SJSA1 (cell line): ENCODE measurements at places on chromosomes 4 and X. TPM values are rescaled to one million over a fixed set of nuclear protein-coding genes. Genes with fewer than 3 reads are reported as not detected.
A peak's percentile ranks its signal among the peaks of the same experiment; 100 is the strongest.

The POF1B gene
- not detected in 2 replicates for total RNA-seq

DNA sequence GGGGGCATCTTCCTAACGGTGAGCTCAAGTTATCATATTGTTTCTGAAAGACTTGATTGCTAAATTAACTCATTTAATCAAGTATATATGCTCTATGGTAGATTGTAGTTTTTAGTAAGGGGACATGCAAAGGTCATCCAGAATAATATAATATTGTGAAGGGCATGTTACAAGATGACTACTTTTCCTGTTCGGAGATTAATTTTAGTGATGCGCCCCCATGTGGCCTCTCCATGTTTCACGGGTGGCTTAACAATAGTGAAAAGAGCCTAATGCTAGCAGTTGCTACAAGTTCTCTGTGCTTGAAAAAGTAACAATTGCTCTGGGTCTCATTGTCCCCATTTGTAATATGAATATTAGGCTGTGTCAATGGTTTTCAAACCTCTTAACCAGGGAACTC, 12.2 kb downstream of the SMPX start:
- H3K4me3 ChIP-seq, result no peak overlapping the region
- DNase-seq, result peak; percentile 1

DNA sequence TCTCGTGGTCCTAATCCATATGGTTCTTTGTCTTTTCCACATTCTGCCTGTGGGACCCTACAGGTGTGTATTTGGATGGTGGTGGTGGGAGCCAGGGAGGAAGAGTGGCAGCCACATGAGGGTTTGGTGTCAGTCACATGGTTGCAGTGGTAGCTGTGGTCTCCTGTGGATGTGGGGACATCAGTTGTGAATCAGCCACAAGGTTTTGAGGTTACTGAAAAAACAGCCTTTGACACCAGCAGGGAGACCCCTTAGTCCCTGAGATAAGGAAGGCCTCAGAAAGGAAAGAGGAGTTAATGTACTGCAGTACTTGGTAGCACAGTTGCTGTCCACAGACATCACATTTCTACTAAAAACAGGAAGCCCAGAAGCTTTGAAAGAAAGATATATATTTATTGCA, 15.8 kb upstream of the GAGE10 start:
- no peaks in the 10 kb centered on the region for H3K36me3 ChIP-seq
- no peaks in the 10 kb centered on the region for H3K27me3 ChIP-seq
- H3K4me3 ChIP-seq, result no peak overlapping the region
- H3K4me1 ChIP-seq, result no peaks in the 10 kb centered on the region
- DNase-seq, result no peak
- H3K27ac ChIP-seq, result no peak overlapping the region

DNA sequence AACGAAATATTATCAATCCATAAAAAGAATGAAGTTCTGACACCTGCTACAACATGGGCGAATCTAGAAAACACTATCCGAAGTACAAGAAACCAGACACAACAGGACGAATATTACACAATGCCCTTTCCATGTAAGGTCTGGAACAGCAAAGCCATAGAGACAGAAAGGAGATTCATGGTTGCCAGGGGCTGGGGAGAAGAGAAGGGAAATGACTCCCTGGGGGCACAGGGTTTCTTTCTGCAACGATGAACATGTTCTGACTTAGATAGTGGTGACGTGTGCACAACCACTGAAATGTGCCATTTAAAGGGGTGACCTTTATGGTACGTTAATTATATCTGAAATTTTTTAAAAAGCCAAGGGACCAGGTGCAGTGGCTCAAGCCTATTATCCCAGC, 28.3 kb downstream of the GPR143 start:
- H3K27me3 ChIP-seq, result no peaks in the 10 kb centered on the region
- no peaks in the 10 kb centered on the region for H3K4me1 ChIP-seq
- no peak for DNase-seq
- H3K4me3 ChIP-seq, result no peak overlapping the region
- no peak overlapping the region for H3K27ac ChIP-seq

DNA sequence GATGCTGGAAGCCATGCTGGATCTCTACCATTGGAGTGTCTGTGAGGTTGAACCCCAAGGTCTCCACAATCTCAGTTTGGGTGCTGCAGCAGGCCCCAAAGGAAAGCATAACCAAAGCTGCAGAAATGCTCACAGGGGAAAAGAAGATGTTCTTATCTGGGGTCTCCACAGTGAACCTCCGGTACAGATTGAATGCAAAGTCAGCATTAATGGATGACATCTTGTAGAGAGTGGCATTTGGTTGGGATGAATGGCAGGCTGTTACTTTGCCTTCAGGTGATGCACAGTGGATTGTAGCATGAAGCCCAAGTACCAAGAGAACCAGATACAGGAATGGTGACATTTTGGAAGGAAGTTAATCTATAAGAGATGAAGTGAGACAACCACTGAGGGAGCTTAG, 1.8 kb downstream of the SERPINA7 start:
- H3K4me3 ChIP-seq, result no peak overlapping the region
- no peak for DNase-seq
- H3K4me1 ChIP-seq, result no peaks in the 10 kb centered on the region
- no peaks in the 10 kb centered on the region for H3K27me3 ChIP-seq

The POU4F2 gene
- total RNA-seq, result not detected in 2 replicates

GRCh38 chr4:1593881-1594345, 90.2 kb downstream of the FAM53A start:
- H3K27ac ChIP-seq, result no peak overlapping the region
- no peak for DNase-seq
- no peaks in the 10 kb centered on the region for H3K36me3 ChIP-seq
- H3K27me3 ChIP-seq, result no peaks in the 10 kb centered on the region
- no peaks in the 10 kb centered on the region for H3K4me1 ChIP-seq

- no peak for DNase-seq
- no peaks in the 10 kb centered on the region for H3K27me3 ChIP-seq
- H3K4me1 ChIP-seq, result no peaks in the 10 kb centered on the region
- H3K36me3 ChIP-seq, result no peaks in the 10 kb centered on the region
- no peak overlapping the region for H3K27ac ChIP-seq
- H3K4me3 ChIP-seq, result no peak overlapping the region
Measured at GRCh38 chr4:65391382-65391781, 278.9 kb downstream of the EPHA5 start.

The SSX5 gene
- not detected in 2 replicates for total RNA-seq

The PAGE4 gene
- not detected in 2 replicates for total RNA-seq

DNA sequence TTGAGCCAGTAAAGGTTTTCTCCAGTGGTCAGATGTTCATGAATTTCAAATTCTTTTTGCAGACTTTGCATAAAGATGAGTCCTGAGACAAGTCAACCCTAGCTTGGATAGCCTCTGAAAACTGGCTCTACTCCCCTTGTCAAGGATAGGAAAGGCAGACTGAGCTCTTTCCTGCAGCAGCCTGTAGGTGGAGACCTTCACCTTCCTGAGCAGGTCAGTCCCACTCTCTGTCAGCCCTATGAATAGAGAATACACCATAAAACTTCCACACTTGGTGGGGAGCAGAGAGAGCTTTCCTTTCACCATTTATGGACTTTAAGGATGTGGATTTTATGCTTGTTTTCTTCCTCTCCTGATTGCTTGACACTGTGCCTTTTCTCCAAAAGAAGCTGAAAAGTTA, 41.9 kb downstream of the PCDH19 start:
- no peak for DNase-seq
- no peaks in the 10 kb centered on the region for H3K27me3 ChIP-seq
- no peaks in the 10 kb centered on the region for H3K4me1 ChIP-seq

- H3K27me3 ChIP-seq, result no peaks in the 10 kb centered on the region
- no peak overlapping the region for H3K4me3 ChIP-seq
- H3K27ac ChIP-seq, result no peak overlapping the region
- no peak for DNase-seq
- no peaks in the 10 kb centered on the region for H3K4me1 ChIP-seq
- no peaks in the 10 kb centered on the region for H3K36me3 ChIP-seq
Measured at GRCh38 chr4:24988776-24989175, 42.0 kb downstream of the LGI2 start.

The TEX13B gene
- total RNA-seq, result not detected in 2 replicates

The BTK gene
- not detected in 2 replicates for total RNA-seq
